Smooth muscle cell of bladder (primary cell): ENCODE measurements at places on chromosomes 12 and 14. TPM values are rescaled to one million over a fixed set of nuclear protein-coding genes. Genes with fewer than 3 reads are reported as not detected.

DPY19L2 gene
- total RNA-seq: 1.8 and 3.8 TPM in 2 replicates

FMNL3 gene
- total RNA-seq: 13.9 TPM in 2 replicates

ZC3H10 gene
- total RNA-seq: 5.7 and 6.6 TPM in 2 replicates

SIX6 gene
- not detected in 2 replicates for total RNA-seq

KRT5 gene
- total RNA-seq: 1.3 and 2.3 TPM in 2 replicates

CCDC177 gene
- under 0.01 TPM in 2 replicates for total RNA-seq

HSP90AA1 gene
- total RNA-seq: 160 and 248 TPM in 2 replicates

RBMS2 gene
- 10.2 and 10.5 TPM in 2 replicates for total RNA-seq

LRP10 gene
- total RNA-seq: 40.8 and 66.0 TPM in 2 replicates

KERA gene
- total RNA-seq: not detected in 2 replicates

VDR gene
- total RNA-seq: 7.8 and 8.1 TPM in 2 replicates

AQP6 gene
- total RNA-seq: under 0.01 TPM in 1 of 2 replicates, not detected in the other

KLRG1 gene
- total RNA-seq: 0.28 and 0.65 TPM in 2 replicates

MOAP1 gene
- total RNA-seq: 11.4 and 11.9 TPM in 2 replicates

C12orf76 gene
- 9.8 and 13.2 TPM in 2 replicates for total RNA-seq

PTPN21 gene
- 5.1 and 7.2 TPM in 2 replicates for total RNA-seq

CAPZA3 gene
- total RNA-seq: 0.14 TPM in 1 of 2 replicates, not detected in the other

CDCA3 gene
- total RNA-seq: 2.0 and 2.1 TPM in 2 replicates
